ENCODE measurements at places on chromosomes 11 and 22.

- no peak overlapping the region for H3K27ac ChIP-seq
- H3K36me3 ChIP-seq: no peaks in the 10 kb centered on the region
- no peaks in the 10 kb centered on the region for H3K4me1 ChIP-seq
- H3K27me3 ChIP-seq: peaks cover 29% of the 10 kb centered on the region
Measured at GRCh38 chr22:28464127-28464526, 215.5 kb downstream of the TTC28 start.

DNA sequence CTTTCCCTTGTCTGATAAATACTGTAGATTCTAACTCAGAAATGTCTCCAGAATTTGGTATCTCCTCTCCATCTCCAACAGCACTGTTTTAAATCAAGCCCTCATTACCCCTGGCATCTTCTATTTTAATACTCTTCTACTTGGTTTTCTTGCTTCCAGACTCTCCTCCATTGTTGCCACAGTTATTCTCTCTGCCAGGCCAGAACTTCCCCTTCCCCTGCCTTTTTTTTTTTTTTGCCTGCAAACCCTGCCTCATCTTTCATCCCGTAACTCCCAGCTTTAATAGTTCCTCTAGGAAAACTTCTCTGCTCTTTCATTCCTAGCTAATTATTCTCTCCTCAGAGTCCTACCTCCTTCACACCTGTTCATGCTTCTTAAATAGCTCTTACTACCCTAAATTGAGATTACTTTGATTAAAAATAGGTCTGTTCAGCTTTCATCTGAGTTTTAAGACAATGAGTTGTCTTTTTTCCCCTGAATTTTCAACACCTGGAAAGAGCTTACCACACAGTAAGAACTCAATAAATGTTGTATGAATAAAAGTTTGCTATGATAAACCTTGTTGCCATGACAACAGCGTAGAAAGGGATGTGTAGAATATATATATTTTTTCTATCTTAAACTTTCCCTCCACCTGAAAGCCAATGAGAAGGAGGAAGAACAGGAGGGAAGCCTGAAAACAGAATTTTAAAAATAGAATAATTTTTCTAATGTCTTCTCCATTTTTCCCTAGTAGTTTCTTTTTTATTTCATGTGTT, 3.6 kb downstream of the IL18 start:
- H3K27ac ChIP-seq: no peak overlapping the region
- H3K27me3 ChIP-seq: no peaks in the 10 kb centered on the region
- no peak overlapping the region for H3K4me3 ChIP-seq
- peaks cover 2% of the 10 kb centered on the region for H3K36me3 ChIP-seq
- no peaks in the 10 kb centered on the region for H3K4me1 ChIP-seq

DNA sequence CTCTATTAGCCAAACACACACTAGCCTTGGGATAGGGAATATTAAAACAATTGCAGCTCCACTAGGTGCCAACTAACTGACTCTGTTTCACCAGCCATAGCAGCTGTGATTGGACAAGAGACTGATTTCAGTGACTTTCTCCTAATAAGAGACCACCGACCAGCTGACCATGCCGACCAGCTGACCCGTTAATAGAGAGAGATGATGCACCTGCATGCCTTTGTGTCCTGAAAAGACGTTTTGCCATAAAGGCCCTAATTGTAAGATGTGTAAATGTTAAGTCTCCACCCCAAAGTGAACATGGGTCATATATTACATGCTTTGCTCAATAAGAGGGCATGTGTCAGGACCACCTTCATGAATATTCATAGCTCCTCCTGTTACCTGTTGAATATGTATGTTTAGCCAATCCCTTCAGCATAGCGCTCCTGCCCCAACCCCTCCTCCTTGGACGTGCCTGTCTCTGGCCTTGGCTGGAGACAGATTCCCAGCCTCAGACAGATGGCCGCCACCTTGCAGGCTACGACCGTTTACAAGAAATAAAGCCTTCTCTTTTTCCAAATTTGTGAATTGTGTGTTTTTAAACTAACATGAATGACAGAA, 1.3 kb upstream of the NADSYN1 start:
- H3K36me3 ChIP-seq: peaks cover 27% of the 10 kb centered on the region
- no peak for DNase-seq
- peak overlapping the region; percentile 75 for H3K27ac ChIP-seq
- H3K4me3 ChIP-seq: peak overlapping the region; percentile 88

DNA sequence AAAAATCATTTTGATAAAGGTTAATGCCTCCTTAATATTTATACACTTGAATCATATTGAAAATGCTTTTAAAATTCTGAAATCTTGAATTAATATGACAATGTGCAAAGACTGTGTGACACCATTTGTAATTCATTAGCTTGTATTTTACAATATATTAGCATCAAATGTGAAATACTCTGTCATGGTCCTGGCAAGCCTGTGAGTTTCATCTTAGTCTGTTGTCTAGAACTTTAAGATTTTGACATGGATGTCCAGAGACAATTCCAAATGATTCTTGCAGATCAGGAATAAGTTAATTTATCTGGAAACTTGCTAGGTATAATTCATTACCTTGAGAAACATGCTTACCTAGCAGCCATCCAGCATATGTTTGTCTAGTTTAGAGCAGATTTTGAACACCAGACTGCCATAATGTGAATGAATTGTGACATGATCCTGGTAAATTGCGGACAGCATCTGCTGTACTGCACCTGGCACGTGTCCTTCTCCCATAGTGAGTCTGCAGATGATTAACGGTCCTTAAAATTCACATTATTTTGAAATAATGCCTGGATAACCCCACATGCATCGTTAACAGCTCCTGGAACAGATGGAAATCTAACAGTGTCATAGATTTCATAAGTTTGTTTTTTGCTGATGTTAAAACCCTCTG, 34.5 kb upstream of the DEUP1 start:
- H3K27me3 ChIP-seq: peaks cover 21% of the 10 kb centered on the region
- no peaks in the 10 kb centered on the region for H3K36me3 ChIP-seq
- no peak for DNase-seq
- no peaks in the 10 kb centered on the region for H3K4me1 ChIP-seq
- H3K4me3 ChIP-seq: no peak overlapping the region
- no peak overlapping the region for H3K27ac ChIP-seq

DNA sequence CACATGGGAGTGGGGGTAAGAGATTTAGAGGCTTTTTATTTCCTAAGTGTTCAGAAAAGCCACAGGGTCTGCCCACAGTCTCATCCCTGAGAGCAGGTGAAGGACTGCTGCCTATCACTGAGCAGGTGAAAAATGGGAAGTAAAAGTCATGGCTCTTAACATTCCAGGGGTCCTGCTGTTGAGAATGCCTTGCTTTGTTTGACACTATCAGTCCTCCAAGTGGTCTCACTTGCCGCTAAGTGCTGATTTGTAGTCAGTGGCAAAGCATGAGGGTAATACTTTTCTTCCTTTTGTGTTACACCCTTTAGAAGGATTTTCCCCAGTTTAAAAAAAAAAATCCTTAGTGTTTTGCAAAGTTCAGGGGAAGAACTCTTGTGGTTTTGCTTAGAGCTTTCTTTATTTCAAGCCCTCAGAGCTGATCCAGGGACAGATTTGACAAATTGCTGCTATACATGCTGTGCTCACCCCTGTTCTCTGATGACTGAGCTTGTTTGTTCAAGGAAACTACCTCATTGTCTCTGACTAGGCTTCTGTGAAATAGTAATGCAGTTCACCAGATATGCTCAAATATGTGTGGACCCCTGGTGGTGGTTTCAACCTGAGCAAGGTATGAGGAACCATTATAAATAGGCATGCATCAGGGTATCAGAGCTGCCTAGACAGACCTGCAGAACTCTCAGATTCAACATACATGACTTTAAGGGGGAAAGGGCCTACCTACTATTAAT, 141.0 kb downstream of the ARHGAP42 start:
- DNase-seq: no peak
- H3K36me3 ChIP-seq: no peaks in the 10 kb centered on the region
- H3K27me3 ChIP-seq: no peaks in the 10 kb centered on the region
- no peak overlapping the region for H3K27ac ChIP-seq

GRCh38 chr11:108199446-108200321, 22.8 kb downstream of the NPAT start:
- peaks cover 28% of the 10 kb centered on the region for H3K36me3 ChIP-seq
- no peaks in the 10 kb centered on the region for H3K27me3 ChIP-seq
- H3K4me1 ChIP-seq: peaks cover 56% of the 10 kb centered on the region
- H3K4me3 ChIP-seq: no peak overlapping the region
- DNase-seq: no peak

DNA sequence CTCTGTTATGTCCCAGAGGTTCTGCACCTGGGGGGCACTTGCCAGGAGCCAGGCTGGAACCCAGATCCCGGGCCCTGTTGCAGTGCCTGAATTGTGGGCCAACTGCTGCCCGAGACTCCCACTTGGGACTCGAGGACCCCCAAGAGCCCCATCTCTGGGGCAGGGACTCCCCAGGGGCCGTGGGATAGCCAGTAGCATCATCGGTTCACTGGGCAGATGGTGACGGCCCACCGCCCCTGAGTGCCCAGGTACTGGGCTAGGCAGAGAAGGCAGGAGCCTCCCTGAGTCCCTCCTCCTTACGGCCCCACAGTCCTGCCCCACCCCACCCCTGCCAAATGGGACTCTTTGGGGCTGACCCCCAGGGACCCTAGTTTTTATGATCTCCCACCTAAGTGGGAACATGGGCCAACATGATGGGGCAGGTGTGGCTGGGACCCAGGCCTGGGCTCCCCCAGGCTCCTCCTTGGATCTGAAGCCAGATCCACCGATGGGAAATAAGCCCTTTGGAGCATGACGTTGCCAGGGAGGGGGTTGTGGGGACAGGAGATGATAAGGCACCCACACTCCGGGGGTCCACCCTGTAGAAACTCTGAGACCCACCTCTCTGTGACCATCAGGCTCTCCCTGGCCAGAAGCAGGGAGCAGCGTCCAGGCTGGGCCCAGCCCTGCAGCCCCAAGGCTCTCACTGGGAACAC, 94.5 kb upstream of the FGF3 start:
- no peak for DNase-seq
- H3K4me1 ChIP-seq: peaks cover 9% of the 10 kb centered on the region
- no peak overlapping the region for H3K4me3 ChIP-seq
- H3K36me3 ChIP-seq: no peaks in the 10 kb centered on the region
- no peak overlapping the region for H3K27ac ChIP-seq

- H3K27me3 ChIP-seq: no peaks in the 10 kb centered on the region
- peaks cover 10% of the 10 kb centered on the region for H3K36me3 ChIP-seq
- H3K4me3 ChIP-seq: no peak overlapping the region
- H3K4me1 ChIP-seq: peaks cover 15% of the 10 kb centered on the region
Measured at GRCh38 chr11:93192163-93192562, 5.6 kb downstream of the SLC36A4 start.

DNA sequence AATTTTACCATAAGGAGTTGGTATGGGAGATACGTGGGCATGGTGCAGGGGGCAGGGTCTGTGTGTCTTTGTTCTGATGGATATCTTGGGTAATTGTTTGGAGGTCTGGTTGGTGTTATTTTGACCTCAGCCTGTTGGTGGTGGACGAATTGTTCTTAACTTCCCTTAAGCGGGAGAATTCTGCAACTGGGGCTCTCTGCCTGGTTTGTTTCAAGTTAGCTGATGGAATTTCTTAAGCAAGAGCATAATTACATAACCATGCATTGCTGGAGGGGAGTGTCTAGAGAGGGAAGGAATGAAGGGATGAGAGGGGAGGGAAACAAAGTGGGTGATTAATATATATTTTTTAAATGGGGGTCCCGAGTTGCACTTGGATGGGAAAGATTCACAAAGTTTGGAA, 908.5 kb upstream of the RAG2 start:
- no peaks in the 10 kb centered on the region for H3K36me3 ChIP-seq
- no peak for DNase-seq
- H3K27ac ChIP-seq: no peak overlapping the region
- H3K27me3 ChIP-seq: no peaks in the 10 kb centered on the region
- no peak overlapping the region for H3K4me3 ChIP-seq
- H3K4me1 ChIP-seq: no peaks in the 10 kb centered on the region

- no peaks in the 10 kb centered on the region for H3K4me1 ChIP-seq
- peaks cover 14% of the 10 kb centered on the region for H3K27me3 ChIP-seq
- H3K4me3 ChIP-seq: no peak overlapping the region
- H3K27ac ChIP-seq: peak overlapping the region; percentile 60
- H3K36me3 ChIP-seq: peaks cover 1% of the 10 kb centered on the region
Measured at GRCh38 chr22:28867191-28867590, 16.2 kb upstream of the ZNRF3 start.

DNA sequence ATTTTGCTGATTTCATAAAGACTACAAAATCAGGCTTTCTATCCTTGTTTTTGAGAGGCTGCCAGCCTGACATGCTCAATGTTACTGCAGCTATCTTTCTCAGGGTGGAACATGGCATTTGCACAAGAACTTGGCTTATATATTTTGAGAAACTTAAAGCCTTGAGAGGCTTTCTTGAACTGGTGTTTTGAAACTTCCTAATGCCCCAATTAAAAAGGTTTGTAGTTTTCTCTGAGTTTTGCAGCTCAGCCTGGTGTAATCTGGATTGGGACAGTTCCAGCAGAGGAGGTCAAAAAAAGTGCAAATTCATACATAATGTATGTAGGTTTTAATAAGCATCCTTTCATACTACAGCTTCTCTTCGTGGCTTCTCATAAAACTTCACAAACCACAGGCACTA, 223.4 kb downstream of the FAM76B start:
- no peak for DNase-seq
- no peak overlapping the region for H3K4me3 ChIP-seq
- no peaks in the 10 kb centered on the region for H3K4me1 ChIP-seq
- H3K27me3 ChIP-seq: peaks cover 47% of the 10 kb centered on the region
- no peaks in the 10 kb centered on the region for H3K36me3 ChIP-seq

DNA sequence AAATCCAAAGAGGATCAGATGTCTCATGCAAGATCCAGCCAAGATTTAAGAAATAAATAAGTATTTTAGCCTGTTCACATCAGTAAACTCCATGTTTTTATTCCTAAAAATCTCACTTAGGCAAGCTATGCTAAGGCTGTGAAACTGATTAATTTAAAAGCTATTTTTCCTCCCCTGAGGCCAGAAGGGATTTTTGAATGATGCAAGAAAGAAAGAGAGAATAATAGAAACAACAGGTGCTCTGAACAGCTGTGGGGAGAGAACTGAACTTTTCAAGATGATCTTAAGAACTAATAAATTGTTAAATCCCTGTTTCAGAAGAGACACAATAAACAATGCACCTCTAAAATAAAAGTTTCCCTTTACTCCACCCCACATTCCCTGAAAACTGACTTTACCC, 241.6 kb downstream of the DLG2 start:
- no peak overlapping the region for H3K4me3 ChIP-seq
- no peaks in the 10 kb centered on the region for H3K4me1 ChIP-seq
- no peak overlapping the region for H3K27ac ChIP-seq
- no peak for DNase-seq
- H3K27me3 ChIP-seq: no peaks in the 10 kb centered on the region
